ENCODE measurements at places on chromosomes 12 and 14.

DNA sequence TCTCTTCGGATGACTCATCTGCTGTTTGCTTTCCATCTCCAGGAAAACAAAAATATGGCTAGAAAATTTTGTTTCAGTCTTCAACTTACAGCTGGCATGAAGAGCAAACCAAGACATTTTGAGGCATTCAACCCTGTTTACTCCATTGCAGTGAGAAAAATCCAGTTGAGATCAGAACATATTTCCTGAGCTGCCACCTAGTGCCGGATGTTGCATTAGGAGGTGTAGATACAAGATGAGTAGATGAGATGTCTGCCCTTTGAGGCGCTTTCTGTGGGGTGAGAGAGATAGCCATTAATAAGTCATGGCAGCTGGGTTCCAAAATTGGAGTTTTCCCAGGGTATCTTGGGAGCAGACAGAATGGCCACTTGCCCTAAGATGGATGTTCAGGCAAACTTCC, 171.1 kb downstream of the PRKCH start:
- H3K4me3 ChIP-seq = no peak overlapping the region
- no peak for DNase-seq
- H3K36me3 ChIP-seq = peaks cover under 1% of the 10 kb centered on the region
- H3K27ac ChIP-seq = no peak overlapping the region
- peaks cover 11% of the 10 kb centered on the region for H3K4me1 ChIP-seq

DNA sequence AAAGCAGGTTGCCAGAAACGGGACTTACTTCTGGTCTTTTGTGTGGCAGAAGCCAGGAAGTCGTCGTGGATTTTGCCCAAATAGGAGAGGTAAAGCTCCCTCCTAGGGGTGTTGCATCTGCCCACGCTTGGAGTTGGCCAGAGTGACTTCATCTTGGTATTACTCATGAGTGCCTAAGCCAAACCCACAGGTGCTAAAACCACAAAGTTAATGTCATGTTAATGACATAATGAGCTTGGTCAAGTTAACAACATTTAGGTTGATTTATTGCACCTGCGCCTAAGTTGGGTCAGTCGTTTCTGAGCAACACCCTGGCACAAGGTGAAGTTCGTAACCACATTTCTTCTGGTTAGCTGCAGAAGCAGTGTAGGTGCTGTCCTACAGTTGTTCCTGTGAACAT, 225.2 kb downstream of the FUT8 start:
- no peak overlapping the region for H3K27ac ChIP-seq
- peaks cover 19% of the 10 kb centered on the region for H3K36me3 ChIP-seq
- H3K27me3 ChIP-seq = no peaks in the 10 kb centered on the region

DNA sequence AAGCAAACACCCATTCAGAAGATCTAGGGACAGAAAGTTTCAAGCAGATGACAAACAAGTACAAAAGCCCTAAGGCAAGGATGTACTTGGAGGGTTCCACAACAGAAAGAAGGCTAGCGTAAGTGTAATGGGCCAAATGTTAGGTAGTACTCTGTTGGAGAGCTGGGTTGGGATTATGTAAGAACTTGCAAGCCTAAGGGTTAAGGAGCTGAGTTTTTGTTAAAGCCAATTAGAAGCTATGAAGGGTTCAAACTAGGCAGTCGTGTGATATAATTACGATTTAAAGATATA, 41.4 kb downstream of the HECTD1 start:
- H3K4me1 ChIP-seq = no peaks in the 10 kb centered on the region
- H3K4me3 ChIP-seq = no peak overlapping the region
- no peak for DNase-seq
- H3K27ac ChIP-seq = no peak overlapping the region
- H3K27me3 ChIP-seq = no peaks in the 10 kb centered on the region

DNA sequence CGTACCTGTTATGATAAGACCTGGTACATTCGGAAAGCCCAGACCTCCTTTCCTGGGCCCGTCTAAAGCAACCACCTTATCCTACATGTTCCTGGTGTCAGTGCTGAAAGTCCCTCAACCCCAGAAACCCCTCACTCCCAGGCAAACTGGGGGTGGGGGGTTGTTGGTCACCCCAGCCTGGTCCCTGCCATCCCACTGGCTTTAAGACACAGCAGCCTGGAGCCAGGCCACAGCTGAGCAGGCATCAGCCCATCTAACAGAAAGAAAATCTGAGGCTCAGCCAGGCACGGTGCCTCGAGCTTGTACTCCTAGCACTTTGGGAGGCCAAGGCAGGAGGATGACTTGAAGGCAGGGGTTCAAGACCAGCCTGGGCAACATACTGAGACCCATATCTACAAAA, 4.5 kb downstream of the SELPLG start:
- H3K36me3 ChIP-seq = no peaks in the 10 kb centered on the region
- peak overlapping the region; percentile 86 for H3K27ac ChIP-seq
- H3K4me3 ChIP-seq = no peak overlapping the region
- DNase-seq = no peak
- H3K27me3 ChIP-seq = no peaks in the 10 kb centered on the region
- peaks cover 33% of the 10 kb centered on the region for H3K4me1 ChIP-seq

DNA sequence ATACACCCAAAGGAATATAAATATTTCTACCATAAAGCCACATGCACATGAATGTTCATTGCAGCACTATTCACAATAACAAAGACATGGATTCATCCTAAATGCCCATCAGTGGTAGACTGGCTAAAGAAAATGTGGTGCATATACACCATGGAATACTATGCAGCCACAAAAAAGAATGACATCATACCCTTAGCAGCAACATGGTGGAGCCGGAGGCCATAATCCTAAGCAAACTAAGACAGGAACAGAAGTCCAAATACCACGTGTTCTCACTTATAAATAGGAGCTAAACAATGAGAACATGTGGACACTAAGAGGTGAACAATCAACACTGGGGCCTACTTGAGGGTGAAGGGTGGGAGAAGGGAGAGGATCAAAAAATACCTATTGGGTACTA, 198.5 kb downstream of the BMP4 start:
- H3K4me3 ChIP-seq = no peak overlapping the region
- no peak for DNase-seq
- H3K27me3 ChIP-seq = no peaks in the 10 kb centered on the region
- H3K36me3 ChIP-seq = peaks cover 2% of the 10 kb centered on the region
- H3K27ac ChIP-seq = no peak overlapping the region
- no peaks in the 10 kb centered on the region for H3K4me1 ChIP-seq
